ENCODE measurements at places on chromosomes 12 and 14. TPM values are rescaled to one million over a fixed set of nuclear protein-coding genes. Genes with fewer than 3 reads are reported as not detected.

- DNase-seq, result no peak
Observed at GRCh38 chr12:54141431-54142113, 47.2 kb downstream of the SMUG1 start.

- no peak for DNase-seq
Observed at GRCh38 chr12:92072112-92072511, 73.5 kb downstream of the BTG1 start.

GRCh38 chr12:104669089-104669721, 212.5 kb downstream of the CHST11 start:
- peak; percentile 45 for DNase-seq

DNA sequence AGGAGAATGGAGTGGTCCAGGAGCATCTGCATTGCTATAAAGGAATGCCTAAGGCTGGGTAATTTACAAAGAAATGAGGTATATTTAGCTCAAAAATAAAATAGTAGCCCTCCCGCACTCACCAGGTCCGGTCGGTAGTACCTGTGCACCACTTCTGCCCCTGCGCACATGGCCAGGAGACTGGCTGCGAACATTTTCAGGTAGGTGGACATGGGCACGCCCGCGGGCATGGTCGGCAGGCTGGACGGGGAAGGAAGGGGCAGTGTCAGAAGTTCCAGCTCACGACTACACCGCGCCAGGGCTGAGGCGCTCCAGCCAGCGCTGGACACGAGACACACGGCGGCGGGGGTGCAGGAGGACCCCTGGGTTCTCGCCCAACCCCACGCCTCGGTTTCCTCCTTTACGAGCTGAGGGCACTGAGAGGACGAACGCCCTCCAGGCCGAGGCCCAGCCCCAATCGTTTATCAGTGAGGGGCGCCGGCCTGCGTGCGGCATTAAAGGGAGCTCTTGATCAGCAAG, 9.1 kb upstream of the TDG start:
- no peak for DNase-seq

The GPR84 gene
- not detected for total RNA-seq

Data from transverse colon (tissue), 4 donors.